ENCODE measurements at places on chromosomes 7 and 10.

GRCh38 chr7:91396-92175 is 100.8 kb upstream of the FAM20C start:
- no peak for DNase-seq

DNA sequence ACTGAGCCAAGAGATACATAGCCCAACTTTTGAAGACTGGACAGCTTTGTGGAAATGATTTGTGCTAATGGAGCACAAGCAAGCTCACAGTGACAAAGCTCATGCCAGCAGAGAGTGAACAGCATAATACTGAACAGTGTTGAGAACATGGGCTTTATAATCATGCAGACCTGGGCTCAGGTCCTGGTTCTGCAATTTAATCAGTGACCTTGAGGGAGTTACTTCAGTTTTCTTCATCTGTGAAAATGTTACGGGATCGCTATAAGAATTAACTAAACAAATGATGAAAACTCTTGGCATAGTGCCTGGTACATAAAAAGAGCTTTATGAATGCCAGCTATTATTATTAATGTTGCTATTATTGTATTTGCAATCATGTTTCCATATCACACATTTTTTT is 690.5 kb upstream of the LRRN3 start:
- no peak for DNase-seq

- no peak for DNase-seq
These were observed 42.4 kb downstream of the PRPF18 start for GRCh38 chr10:13629116-13629515.

DNA sequence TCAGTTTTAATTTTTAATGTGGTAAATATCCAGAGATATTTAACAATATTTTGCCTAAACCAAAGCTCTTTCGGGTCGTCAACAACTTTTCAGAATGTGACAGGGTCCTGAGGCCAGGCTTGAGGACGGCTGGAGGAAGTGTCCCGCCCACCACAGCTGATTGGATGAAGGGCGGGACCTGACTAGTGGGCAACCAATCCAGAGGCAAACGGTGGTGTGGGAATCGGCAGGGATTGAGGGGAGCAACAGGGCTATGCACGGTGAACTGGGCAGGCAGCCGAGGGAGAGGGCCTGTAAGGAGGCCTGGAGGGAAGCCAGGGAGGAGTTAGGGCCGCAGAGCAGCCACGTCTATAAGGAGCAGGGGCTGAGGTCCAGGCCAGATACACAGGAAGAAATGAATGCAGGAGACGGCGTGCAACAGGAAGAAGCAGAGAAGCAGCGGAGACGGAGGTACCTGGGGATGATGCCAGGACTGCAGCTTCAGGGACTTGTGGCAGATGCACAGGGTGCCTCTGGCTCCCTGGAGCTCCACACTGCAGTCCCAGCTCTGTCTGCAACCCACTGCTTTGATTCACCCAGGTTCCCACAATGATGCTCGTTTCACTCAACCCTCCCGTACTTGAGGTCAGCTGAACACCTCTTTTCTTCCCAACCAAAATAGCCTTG is 46.1 kb upstream of the ZMIZ1 start:
- no peak for DNase-seq

DNA sequence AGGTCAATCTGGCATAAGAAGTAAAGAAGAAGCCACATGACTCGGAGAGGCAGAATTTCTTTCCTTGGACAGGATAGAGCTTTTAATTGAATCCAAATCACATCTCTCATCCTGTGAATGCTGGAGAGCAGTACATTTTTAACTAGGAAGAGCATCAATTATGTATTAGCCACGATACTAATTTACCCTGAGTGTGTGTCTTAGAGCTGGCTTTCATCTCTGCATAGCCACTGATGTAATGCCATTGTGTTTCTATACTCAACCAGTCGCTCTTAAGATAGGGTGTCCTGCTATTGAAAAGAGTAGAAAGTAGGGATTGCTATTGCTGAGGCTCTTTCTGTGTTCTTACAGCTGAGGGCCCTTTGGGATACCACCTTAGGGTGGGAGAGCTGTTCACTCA is 280.3 kb downstream of the AUTS2 start:
- DNase-seq = no peak

- no peak for DNase-seq
These were observed 22.1 kb downstream of the GNA12 start for GRCh38 chr7:2821842-2822507.

DNA sequence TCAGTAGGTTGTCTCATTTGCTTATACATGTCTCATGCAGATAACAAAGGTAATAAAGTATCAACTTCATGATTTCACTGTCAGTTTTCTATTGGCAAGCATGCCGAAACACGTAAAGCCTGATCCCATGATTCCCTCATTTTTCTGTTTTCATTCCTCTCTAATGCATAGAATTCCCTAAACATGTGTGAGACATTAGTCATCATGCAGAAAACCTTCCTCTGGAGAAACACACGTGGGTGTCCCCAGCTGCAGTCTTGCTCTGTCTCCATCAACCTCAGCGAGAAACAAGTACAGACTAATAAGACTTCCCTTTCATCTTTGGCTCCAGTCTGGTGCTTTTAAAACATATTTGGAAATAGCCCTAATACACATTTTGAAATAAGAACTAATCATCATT is 432.7 kb upstream of the VSTM2A start:
- DNase-seq = no peak

GRCh38 chr10:83917537-83918506 is 221.5 kb upstream of the GHITM start:
- DNase-seq = no peak

GRCh38 chr7:96686305-96686704 is 23.3 kb downstream of the SEM1 start:
- no peak for DNase-seq

DNA sequence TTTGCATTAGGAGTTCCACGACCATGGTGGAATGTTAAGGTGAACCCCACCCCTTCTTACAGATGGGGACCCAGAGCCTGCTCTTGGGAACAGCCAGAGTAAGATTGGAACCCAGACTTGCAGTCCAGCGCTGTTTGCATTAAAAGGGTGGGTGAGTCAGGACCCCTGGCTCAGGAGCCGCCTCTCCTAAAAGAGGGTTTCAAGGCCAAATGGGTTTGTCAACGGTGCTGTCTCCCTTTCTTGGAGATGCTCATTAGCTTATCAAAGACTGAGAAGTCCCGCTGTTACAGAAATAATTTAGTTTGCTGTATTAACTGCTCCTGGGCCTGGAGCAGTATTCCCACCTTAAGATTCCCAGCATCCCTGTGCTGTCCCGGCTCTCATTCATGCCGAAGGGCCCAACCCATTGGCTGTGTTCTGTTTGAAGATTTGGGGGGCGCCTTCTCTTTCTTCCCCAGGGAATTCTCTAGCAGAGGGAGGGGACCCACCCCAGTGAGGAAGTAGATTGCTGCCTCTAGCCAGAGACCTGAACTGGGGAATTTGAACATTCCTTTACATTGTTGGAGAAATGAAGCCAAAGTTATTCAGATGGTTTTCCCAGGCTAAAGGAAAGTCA is 1.8 kb downstream of the MARVELD1 start:
- DNase-seq = no peak

- DNase-seq = no peak
These were observed 128.0 kb downstream of the MAD1L1 start for GRCh38 chr7:2104716-2105115.

DNA sequence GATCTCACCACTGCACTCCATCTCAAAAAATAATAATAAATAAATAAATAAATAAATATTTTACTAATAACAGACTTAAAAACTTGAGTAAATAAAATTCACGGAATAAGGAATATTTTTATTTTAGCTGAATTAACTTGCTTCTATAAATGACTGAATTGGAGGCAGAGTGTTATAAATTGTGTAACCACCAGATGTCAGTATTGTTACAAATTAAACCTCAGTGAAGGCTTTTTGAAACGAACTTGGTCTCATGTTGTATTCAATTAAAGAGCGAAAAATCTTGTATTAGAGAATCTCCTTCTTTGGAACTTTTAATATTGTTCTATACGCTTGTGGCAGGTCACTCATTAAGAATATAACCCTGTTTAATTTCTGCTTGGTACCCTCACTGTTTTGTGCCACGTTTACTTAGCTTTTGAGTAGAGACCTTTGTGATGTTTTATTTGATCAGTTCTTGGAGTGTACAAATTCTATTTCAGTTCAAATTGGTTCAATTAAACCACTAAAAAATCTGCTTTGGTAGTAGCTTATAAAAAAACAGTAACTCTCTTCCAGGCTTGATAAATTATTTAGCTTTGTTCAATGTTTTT is 45.6 kb upstream of the SCIN start:
- no peak for DNase-seq

- no peak for DNase-seq
These were observed 8.3 kb downstream of the TRPV6 start for GRCh38 chr7:142876991-142877910.

GRCh38 chr10:131109726-131110125 is 201.8 kb downstream of the TCERG1L start:
- DNase-seq = no peak

GRCh38 chr10:50421026-50421719 is 169.9 kb upstream of the ASAH2 start:
- DNase-seq = no peak

DNA sequence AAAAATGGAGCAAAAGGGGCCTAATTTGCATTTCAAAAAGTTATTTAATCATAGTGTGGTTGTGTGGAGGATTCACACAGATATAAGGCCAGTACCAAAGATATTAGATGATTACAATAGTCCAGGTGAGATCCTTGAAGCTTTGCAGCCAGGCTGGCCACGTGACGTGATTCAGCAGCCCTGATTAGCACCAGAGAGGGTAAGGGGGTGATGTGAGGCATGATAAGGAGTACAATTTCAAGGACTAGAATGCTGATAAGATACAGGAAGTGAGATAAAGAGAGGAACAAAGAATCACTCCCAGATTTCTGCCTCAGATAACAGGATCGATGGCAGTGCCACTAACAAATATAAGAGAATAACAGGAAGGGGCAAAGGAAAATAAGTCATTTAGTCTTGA is 108.4 kb upstream of the PALS2 start:
- no peak for DNase-seq

- DNase-seq = no peak
These were observed 171.9 kb upstream of the CACNA2D1 start for GRCh38 chr7:82615527-82615926.

GRCh38 chr10:72089618-72090017 is 1.3 kb upstream of the SPOCK2 start:
- no peak for DNase-seq

DNA sequence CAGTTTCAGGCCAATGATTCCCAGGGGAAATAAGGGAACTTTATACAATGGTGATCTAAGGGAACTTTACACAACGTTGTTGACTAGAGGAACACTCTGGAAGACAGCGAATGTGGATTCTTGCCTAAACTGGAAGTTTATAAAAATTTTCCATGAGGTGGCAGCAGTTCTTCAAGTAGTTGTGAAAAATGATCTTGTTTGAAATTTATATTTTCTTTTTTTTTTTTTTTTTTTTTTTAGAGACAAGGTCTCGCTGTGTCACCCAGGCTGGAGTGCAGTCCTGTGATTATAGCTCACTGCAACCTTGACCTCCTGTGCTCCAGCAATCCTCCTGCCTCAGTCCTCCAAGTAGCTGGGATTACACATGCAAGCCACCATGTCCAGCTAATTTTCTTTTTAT is 32.1 kb upstream of the GTF2I start:
- DNase-seq = peak; percentile 27

- no peak for DNase-seq
These were observed 549.6 kb downstream of the HTR7 start for GRCh38 chr10:90308223-90308622.

- no peak for DNase-seq
These were observed 169.0 kb downstream of the SRPK2 start for GRCh38 chr7:105219771-105220160.

GRCh38 chr10:127694580-127695193 is 42.3 kb upstream of the FOXI2 start:
- no peak for DNase-seq

- no peak for DNase-seq
These were observed 115.5 kb downstream of the ANKRD61 start for GRCh38 chr7:6146666-6147065.

GRCh38 chr10:126135177-126135576 is 238.8 kb downstream of the FANK1 start:
- no peak for DNase-seq

DNA sequence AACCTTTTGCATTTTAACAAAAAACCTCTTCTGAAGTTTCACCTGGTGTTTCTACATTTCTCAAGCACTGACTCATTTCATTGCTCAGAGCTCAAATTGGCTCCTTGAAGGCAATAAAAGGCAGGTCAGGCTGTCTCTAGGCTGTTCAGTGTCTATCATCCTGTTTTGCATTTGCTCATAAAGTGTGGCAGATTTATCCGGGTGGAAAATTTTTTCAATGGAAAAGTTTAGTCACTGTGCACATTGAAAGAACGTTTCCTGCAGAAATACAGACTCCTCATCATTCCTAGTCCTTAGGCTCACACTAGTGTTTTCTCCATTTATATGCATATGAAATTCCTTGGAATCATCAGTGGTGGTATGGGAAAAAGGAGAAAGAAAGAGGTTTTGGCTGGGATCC is 114.2 kb upstream of the DGKB start:
- DNase-seq = no peak

DNA sequence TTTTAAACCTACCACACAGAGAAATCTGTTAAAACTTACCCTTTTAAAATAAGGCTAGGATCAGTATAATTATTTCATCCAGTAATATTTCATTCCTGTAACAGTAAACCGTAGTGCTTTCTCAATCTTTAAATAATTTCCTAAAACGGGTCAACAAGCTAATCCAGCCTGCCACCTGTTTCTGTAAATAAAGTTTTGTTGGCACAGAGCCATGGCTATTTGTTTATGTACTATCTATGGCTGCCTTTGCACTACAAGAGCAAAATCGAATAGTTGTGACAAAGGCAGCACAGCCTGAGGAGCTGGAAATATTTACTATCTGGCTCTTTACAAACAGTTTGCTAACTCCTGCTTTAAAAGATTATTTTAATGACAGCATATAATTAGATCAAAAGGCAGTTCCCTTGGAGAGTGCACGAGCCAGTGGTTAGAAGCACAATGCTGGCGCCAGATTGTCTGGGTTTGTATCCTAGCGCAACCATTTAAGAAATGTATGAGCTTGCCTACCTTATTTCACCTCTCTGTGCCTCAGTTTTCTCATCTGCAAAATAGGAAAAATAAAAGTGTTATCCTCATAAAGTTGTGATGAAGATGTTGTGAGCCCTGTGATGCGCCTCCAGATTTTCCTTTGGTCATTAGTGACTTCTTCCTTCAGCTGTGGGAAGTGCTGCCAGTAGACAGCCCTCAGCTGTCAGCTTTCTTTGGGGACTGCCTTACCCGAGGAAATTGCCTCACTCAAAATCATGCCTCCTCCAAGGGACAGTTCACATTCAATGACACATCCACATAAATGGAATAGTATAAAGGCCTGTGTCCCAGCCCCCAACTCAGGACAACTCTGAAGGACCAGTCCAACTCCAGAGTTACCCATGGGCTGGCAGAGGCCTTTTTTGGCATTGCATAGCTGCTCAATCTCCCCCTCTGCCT is 11.8 kb upstream of the MIOS start:
- no peak for DNase-seq
